ENCODE measurements at places on chromosomes 2 and 18. TPM values are rescaled to one million over a fixed set of nuclear protein-coding genes. Genes with fewer than 3 reads are reported as not detected.
A peak's percentile ranks its signal among the peaks of the same experiment; 100 is the strongest.

GRCh38 chr2:204032301-204032700 is 95.7 kb downstream of the ICOS start:
- no peak for DNase-seq

DNA sequence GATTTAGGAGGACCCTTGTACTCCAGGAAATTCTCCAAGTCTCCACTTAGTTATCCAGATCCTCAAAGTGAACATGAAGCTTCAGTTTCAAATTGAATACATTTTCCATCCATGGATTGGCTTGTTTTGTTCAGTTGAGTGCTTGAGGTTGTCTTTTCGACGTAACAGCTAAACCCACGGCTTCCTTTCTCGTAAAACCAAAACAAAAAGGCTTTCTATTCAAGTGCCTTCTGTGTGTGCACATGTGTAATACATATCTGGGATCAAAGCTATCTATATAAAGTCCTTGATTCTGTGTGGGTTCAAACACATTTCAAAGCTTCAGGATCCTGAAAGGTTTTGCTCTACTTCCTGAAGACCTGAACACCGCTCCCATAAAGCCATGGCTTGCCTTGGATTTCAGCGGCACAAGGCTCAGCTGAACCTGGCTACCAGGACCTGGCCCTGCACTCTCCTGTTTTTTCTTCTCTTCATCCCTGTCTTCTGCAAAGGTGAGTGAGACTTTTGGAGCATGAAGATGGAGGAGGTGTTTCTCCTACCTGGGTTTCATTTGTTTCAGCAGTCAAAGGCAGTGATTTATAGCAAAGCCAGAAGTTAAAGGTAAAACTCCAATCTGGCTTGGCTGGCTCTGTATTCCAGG is at the start of gene CTLA4:
CTLA4 (plus strand) TSS at position 211 of the 640 bp plus-strand sequence; CDS start at position 383, 172 bp downstream.
- no peak for DNase-seq

- DNase-seq, result no peak
These were observed 194.0 kb upstream of the CYP26B1 start for GRCh38 chr2:72341639-72342038.

Gene SERPINB11
- not detected for total RNA-seq

Gene MDH1B
- 0.33 TPM for total RNA-seq

Gene DOK6
- 1.0 TPM for total RNA-seq

Gene FRZB
- total RNA-seq, result 0.68 TPM

GRCh38 chr18:13465124-13465446 is 246.5 kb downstream of the LDLRAD4 start:
- no peak for DNase-seq

GRCh38 chr2:159762075-159762474 is 35.9 kb downstream of the CD302 start:
- DNase-seq, result no peak

DNA sequence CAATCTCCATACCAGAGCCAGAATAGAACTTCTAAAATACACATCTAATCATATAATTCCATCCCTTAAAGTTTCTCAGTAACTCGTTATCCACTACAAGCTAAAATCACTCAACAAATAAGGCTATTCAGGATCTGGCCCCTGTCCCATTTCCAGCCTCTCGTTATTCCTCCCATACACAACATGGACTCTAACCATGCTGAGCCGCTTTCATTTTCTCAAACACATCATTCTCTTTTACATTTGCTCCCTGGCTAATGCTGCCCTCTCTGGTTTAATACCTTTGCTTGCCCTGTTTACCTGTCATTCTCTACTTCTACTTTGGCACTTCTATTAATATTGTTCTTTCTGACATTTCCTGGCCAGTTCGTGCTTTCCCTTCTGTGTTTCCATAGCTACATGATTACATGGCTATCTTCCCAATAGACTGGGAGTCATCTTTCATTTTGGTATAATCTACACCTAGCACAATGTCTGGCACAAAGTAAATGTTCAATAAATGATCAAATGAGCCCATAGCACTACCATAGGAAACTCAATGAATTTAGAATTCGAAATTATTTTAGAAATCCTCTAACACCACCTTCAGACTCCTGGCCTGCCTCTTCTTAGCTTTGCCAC is 163.6 kb upstream of the VRK2 start:
- DNase-seq, result no peak

Gene HOXD4
- total RNA-seq, result 8.8 TPM

GRCh38 chr18:36576339-36576738 is 252.5 kb downstream of the TPGS2 start:
- no peak for DNase-seq

DNA sequence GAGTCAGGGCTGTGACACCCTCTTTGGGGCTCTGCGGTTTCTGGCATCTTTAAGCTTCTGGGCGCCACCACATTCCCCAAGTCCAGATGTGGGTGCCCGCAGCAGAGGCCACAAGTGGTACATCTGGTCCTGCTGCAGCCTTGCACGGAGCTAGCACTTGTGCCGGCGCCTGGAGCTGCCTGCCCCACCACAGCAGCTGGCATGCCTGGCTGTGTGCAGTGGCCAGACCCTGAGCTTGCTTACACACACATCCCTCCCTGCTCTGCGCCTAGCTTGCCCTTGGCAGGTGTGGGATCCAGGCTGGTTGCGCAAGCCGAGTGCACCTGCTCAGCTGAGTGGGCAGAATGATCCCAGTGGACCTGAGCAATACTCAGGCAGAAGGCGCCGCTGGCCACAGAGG is 27.3 kb downstream of the SLC4A10 start:
- no peak for DNase-seq

DNA sequence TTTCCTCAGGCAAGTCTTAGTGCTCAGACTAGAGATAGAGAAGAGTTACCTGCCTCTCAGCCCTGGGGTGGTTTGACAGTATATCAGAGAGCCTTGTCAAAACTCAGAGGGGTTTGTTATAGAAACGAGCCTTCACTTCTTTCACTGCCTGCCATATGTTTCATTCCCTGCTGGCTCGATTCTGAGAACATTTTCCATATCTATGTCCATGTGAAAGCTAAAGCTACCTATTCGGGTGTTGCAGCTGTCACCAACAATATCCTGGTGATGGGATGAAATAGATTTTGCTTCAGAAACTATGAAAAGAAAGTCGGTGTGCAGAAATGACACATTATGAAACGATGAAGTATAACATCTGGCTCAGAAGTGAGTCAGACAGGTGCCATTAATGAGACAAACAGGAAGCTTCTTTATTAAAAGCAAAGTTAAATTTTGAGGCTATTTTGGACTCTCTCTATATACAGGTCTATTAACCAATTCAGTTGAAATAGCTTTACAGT is 56.1 kb upstream of the TANK start:
- peak; percentile 18 for DNase-seq
